Hematopoietic multipotent progenitor cell treated with erythropoietin and hydrocortisone succinate and interleukin-3 and kit ligand, for 17 days (in vitro differentiated cells): ENCODE measurements at places on chromosomes 12 and 14.

GRCh38 chr12:46197883-46198282, 71.0 kb downstream of the SLC38A1 start:
- DNase-seq: no peak

DNA sequence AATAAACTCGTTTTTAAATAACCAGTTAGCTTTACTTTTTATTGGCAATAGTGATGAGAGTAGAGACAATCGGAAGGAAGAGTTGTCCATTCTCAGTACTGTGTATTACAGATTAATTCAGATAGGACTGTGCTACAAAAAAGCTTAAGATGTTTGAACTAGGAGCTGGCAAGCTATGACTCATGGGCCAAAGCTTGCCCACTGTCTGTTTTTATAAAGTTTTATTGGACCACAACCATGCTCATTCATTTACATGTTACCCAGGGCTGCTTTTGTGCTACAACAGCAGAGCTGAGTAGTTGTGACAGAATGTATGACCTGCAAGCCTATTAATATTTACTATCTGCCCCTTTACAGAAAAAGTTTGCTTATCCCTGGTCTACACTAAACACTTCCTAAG, 19.4 kb downstream of the GNS start:
- no peak for DNase-seq

GRCh38 chr12:110314308-110314707, 33.3 kb downstream of the ATP2A2 start:
- DNase-seq: no peak

DNA sequence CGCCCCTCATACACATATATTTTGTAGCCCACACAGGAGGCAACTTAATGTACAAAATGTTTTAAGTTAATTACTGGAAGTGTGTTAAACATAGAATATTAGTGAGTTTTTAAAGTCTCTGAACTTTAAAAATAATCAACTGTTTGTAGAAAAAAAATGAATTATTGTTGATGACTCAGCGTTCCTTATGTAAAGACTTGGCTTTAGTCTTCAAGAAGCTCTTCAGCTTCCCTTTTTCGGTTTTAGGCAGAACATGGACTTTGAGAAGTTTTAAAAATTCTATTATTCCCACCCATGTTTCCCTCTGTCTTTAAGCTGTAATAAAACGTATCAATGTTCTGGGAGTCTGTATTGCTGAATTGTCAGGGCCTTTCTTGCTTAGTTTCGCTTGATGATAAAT, 269.5 kb downstream of the FBXL14 start:
- no peak for DNase-seq

DNA sequence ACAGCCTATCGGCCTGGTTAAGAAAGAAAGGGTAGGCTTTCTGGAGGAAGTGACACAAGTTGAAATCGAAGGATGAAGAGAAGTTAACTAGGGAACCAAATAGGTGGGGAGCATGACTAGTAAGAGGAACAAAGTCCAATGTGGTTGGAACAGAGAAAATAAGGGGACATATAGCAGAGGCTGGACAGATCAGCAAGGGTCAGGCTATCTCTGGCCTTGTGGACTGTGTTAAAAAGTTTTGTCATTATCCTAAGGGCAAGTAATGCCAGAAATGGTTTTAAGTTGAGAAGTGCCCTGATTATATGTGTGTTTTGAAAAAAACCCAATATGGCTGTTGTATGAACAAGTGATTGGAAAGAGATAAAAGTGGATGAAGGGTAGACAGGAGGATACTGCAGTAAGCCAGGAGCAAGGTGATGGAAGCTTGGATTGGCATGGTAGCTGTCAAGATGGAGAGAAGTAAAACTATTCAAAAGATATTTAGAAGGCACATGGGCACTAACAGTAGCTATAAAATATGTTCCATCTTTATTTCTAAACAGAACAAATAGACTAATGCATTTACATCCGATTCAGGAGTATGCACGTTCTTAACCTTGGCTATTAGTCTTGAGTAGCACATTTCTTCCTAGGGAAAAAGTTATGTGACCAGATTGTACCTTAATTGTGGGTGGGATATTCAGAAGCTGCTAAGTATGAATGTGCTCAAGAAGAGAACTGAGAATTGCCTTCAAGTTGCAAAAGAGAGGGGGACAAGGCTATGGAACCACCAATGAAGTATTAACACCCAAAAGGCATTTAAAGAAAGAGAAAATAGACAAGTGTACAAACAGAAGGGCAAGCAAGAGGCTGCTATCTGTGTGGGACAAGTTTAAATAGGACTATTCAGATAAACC, 46.8 kb upstream of the OR5AU1 start:
- DNase-seq: no peak

DNA sequence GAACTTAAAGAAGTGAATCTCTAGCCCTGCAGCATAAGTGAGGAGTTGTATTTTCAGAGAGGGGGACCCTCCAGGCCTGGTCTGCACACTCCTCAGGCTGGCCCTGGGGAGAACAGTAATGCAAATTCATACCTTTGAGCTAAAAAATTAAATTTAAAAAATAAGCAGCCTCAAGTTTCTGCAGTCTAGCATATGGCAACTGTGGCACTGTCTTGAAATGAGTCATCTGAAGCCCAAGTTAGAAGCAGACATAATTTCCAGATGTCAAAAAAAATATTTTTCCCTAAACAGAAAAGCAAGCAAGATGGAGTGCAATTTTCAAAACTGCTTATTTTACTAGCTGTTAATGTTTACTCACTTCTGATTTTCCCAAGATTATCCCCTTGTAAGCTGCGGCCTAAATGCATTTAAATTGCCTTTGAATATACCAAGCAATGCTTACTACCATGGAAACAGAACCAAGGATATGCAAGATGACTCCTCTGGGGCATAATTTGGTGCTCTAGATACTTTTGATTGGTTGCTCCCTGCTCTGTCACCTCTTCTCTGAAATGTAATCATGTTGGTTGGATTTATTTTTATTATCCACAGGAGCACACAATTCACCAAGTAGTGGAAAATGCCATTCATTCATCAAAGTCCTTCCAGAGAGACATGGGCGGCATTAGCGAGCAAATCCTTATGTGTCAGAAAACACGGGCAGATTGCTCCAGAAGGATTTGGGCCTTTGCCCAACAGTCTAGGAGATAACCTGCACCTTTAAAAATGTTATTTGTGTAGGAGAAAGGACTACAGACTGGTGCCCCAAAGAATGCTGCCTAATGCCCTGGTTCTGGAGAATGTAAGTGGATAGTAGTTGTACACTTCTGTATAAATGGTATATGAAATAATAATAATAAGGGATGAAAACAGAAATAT, 25.0 kb upstream of the DHRS7 start:
- no peak for DNase-seq

DNA sequence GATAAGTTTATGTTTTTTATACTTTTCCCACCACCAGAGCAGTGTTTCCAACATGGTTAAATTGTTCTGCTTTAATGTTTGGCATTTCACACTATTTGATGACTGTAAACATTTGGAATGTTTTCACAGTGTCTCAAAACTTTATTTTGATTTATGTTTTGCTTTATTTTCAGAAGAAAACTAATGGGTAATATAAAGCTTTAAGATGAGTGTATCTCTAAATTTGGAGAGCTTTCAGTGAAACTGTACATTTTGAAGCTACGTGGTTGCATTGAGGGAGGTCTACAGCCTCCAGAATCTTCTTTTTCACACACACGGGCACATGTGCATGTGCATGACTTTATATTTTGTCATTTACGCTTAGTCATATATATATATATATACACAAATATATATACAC, 10.7 kb downstream of the BICD1 start:
- no peak for DNase-seq

DNA sequence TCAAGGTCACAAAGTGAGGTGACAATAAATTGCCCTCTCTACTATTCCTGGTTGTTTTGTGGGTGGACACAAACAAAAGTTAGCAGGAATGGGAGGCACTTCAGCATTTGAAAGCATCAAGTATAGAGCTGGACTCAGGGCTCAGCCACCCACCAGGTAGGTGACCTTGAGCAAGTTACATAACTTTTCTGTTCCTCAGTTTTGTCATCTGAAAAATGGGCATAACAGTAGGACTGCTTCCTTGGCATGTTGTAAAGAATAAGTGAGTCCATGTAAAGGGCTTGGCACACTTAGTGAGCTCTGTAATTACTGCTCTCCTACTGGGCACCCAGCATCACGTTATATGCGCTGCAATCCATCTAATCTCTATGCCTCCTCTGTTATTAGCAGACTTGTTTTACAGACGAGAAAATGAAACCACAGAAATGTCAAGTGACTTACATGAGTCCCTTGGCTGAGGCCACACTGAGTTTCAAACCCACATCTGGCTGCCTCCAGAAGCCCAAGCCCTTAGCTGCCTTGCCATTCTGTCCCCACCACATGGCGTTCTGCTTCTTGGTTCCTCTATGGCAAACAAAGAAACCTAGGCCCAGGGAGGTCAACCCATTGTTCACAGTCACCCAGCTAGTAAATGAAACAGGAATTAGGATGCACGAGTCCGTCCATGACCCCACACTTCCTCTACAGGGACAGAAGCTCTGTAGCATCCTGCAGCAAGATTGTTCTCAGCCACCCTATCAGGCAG, 63.2 kb upstream of the SLC24A4 start:
- DNase-seq: no peak

DNA sequence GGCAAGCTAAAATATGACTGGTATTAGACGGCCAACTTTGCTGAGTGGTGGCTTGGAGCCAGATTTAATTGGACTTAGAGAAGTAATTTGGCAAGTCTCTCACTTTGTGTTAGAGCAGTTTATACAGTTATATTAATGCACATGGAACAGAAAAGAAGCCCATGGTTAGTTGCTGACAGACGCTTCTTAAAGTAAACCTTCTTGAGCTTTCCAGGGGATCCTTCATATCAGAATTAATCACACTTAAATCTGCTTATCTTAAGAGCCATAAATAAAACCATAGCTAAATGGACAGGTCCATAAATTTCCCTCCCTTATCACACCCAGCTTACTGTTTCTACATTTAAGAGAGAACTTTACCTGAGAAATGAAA, 9.6 kb downstream of the GSG1 start:
- DNase-seq: no peak
